Mesendoderm (in vitro differentiated cells): ENCODE measurements at places on chromosomes 3 and 15.

DNA sequence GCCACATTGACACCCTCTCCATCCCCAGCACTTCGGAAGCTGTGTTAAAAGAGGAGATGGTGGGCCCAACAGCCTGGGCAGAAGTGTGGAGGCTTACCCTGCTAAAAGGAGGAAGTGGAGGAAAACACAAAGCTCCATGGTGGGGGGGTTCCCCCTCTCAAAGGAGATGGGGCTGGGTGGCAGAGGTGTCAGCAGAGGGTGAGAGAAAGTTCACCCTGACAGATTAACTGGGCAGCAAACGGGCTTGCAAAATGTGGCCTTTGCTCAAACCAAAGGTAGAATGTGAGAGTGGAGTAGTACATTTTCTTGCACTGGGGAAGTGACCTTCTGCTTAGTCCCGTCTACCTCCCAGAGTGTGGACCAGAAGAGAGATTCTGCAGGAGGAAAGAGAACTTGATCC, 44.7 kb downstream of the MYO1E start:
- no peak for DNase-seq

GRCh38 chr3:144662729-144663128, 691.1 kb downstream of the DIPK2A start:
- no peak for DNase-seq

GRCh38 chr3:7875925-7876324, 625.7 kb upstream of the LMCD1 start:
- DNase-seq, result peak; percentile 44

- DNase-seq, result no peak
These were observed 1270.8 kb downstream of the ROBO1 start for GRCh38 chr3:78497021-78497420.

GRCh38 chr3:99967796-99968195, 146.5 kb downstream of the FILIP1L start:
- DNase-seq, result no peak

DNA sequence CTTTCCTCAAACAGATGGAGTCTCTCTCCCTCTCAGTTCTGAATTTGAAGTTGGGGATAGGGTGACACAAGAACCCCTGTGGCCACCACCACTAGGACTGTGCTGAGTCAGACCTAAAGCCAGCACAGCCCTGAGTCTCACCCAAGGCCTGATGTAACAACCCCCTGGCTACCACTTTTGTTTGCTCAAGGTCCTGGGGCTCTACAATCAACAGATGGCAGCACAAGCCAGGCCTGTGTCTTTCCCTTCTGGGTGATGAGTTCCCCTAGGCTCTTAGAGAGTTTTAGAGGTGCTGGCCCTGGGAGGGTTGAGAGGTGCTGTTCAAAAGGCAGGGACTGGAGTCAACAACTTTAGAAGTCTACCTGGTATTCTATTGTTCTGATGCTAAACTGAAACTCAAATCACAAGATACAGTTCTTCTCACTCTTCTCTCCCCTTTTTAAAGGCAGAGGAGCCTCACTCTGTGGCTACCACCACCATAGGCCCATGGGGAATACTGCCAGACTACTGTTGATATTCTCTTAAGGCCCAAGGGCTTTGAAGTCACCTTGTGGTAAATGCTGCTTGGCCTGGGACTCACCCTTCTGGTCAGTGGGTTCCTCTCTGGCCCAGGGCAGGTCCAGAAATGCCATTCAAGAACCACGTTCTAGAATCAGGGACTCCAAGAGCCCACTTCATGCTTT, 6.5 kb downstream of the OR5K4 start:
- DNase-seq, result peak; percentile 70

GRCh38 chr3:161822291-161822690, 325.7 kb downstream of the OTOL1 start:
- no peak for DNase-seq
